ENCODE measurements at places on chromosomes 3 and 15.

- DNase-seq: no peak
These were observed 233.4 kb downstream of the CACNA2D3 start for GRCh38 chr3:54355800-54356199.

DNA sequence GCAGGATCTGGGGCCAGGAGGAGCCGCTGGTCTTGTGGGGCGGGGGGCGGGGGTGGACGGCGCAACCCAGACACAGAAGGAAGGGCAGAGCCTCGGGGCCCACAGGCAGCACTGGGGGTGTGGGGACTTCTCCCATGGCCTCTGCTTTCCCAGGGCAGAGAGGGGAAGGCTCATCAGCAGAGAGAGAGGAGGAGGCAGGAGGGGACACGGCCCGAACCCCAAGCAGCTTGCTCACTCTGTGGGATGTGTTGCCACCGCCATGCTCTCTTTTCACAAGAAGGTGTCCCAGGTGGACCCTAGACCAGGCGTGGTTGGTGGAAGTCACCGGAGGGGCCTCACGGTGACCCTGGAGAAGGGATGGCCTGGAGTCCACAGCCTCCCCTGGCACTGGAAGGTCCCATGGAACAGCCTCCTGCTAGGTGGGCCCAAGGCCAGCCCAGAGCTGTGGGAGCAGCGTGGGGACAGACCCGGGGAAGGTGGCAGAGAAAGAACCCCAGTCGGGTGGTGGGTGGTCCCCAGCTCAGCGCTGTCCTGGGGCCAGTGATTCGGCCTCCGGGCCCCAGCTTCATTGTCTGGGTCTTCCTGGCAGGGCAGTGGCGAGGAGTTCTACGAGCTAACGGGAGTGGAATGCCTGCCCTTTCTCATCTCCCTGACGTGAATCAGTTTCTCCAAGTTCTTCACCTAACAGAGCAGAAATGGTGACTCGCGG lies 46.8 kb upstream of the PCSK6 start:
- DNase-seq: no peak

DNA sequence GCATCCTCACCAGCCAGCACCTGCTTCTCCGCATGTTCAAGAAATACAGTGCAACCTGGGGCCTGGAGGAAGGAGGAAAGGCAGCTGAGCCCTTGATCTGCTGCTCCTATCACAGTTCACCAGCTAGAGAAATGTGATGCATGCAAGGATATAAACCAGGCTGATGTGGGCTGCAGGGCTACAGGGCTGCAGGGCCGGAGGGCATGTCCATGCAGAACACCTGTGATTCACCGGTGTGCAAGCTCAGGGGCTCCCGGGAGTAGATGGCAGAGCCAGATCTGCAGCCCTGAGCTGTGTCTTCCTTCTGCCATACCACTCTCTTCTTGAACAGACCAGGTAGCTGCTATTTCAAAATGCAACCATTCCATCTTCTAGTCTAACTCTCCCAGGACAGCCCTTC lies 84.9 kb downstream of the HMG20A start:
- no peak for DNase-seq

GRCh38 chr3:75341324-75342067 lies 322.6 kb upstream of the FRG2C start:
- no peak for DNase-seq

GRCh38 chr3:52494886-52495495 lies at the start of gene STAB1:
Gene STAB1 (plus strand): TSS chr3:52495338. CDS start chr3:52495414, 76 bp downstream.
- DNase-seq: no peak

DNA sequence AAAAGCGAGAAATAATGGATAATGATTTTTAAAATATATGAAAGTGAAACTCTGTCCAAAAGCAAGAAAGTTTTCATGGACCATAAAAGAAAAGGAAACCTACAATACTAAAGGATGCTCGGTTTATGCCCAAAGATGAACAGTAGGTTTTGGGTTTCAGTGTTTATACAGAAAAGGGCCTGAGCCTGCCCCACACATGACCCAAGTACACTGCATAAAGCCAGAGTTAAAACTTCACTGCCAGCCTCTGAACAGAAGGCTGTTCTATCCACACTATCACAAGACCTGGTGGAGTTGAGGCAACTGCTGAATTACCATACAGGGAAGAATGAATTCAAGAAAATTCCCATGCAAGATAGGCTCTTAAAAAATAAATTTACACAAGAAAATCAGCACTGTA lies 165.2 kb downstream of the MECOM start:
- no peak for DNase-seq

DNA sequence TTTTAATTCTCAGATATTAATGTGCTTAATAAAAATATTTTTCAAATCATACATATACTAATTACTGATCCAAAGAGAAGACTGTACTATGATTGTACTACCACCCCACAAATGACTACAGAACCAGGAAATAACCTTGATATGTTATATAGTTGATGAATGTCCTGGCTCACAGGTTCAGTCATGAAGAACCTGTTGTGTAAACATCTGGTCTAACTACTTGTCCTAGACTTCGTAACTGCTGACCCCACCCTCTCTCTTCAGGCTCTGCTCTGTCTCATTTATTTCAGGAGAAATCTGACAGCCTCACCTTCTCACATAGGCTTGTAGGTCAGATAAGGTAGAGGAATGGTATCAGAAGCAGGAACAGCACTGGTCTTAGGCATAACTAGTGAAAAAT lies 14.7 kb upstream of the CSTA start:
- DNase-seq: no peak

GRCh38 chr3:312911-313310 lies 116.3 kb downstream of the CHL1 start:
- no peak for DNase-seq

GRCh38 chr3:148227534-148227933 lies 470.2 kb upstream of the AGTR1 start:
- no peak for DNase-seq

DNA sequence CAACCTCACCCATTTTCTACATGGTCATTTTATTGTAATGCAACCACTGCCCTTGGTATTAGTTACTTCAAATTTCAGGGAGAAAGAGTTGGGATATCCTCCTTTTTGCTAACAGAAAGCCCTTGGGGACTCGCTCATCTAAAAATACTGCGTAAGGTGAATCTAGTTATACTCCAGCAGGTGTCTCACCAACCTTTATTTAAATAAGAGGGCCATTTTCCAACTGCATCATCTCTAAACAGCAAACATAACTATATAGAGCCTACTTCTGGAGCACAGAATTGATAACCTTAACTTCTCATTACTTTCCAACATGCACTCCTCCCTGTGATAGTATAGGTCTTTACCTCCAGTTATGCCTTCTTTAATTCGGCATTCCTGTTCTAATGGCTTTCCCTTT lies 77.5 kb downstream of the TBL1XR1 start:
- no peak for DNase-seq

DNA sequence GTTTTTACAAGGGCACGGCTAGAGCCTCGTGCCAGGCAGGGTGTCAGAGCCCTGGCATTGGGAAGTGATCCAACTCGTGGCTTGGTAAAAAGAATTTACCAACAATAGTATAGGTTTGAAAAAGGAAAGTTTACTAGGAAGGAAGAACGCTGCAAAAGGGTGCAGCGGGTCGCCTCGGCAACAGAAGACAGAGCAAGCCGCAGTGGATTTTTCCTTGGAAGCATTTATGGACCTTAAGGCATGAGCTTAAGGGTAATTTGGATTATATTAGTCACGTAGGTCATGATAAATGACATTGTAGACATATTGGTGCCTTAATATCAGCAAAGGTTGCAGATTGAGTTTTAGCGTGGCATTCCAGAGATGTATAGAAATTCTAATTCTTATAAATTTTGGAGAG lies 163.4 kb upstream of the PPP2R3A start:
- no peak for DNase-seq

- DNase-seq: no peak
These were observed 25.3 kb downstream of the STARD5 start for GRCh38 chr15:81298611-81299010.

DNA sequence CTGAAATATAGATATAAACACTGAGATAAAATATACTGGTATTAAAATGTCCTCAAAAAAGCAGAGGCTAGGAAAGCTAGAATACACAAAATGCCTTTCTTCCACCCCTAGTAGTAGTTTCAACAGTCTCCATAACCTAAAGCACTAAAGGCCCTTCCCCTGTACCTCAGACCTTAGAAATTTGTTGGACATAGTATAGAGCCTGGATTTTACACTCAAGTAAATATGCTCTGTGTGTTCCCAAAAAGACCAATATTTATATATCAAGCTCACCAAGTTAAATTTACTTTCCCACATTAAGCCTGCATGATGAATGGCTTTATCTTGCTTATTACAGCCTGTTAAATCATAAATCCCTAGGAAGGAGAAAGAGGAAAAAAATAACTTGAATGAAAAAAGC lies 378.7 kb upstream of the AZI2 start:
- DNase-seq: no peak

DNA sequence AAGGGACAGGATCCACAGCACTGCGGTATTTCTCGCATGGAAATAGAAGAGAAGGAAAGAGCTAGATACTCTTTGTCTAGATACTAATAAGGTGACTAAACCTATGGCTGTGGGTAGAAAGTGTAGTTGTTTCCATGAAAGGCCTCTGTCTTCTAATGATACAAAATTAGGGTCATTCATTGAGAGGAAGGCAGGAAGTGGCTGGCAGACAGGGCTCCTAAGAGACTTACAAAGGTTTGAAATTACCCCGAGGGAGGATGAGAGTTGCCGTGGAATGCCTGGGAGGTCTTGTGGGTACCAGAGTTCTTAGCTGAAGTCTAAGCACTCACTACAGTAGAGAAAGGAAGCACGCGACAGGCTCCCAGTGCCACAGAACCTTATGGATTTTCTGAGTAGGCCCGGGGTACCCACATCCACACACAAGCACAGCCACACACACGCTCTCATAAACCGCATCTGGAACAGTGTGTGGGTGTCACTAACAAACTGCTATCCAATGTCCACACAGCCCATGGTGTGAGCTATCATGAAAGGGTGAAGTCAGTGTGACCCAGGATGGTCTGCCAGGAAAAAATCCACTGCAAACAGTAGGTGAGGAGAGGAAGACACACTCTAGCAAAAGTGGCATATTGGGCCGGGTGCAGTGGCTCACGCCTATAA lies 221.4 kb downstream of the FAM43A start:
- DNase-seq: no peak

- DNase-seq: no peak
These were observed 5.6 kb upstream of the LRRC34 start for GRCh38 chr3:169818316-169818715.

DNA sequence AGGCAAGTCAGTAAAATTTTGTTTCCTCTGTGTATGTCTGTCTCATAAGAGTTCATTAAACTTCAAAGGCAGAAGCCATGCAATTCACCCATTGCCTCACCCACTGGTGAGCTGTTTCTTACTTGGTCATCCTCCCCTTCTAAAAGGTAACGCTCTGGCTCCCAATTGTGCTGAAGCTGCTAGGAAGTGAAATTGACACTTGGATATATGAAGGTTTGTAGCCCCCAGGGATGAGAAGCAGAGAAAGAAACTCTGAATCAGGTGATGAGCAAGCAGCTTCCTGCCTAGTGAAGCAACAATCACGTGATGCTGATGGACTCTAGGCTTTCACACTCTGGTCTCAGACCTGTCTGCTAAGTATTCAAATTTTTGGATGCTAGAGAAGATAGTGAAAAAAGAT lies 70.7 kb downstream of the CD200R1L start:
- DNase-seq: peak; percentile 56

DNA sequence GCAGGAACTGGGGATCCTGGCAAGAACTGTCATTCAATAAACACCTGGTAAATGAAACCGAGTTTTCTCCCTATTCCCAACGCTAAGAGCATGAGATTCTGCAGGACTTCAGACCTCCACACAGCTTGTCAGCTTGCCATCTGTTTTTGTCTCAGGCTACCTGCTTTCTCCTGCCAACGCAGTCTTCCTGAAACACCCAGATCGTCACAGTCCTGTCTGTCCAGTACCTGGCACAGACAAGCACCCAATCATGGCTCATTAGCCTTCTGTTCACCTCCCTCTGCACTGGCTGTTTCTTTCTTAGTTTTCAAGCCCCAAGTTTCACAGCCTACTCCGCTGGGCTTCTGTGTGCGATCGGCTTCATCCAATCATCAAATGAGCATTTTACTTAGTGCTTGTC lies 5.0 kb downstream of the SLC12A8 start:
- no peak for DNase-seq

DNA sequence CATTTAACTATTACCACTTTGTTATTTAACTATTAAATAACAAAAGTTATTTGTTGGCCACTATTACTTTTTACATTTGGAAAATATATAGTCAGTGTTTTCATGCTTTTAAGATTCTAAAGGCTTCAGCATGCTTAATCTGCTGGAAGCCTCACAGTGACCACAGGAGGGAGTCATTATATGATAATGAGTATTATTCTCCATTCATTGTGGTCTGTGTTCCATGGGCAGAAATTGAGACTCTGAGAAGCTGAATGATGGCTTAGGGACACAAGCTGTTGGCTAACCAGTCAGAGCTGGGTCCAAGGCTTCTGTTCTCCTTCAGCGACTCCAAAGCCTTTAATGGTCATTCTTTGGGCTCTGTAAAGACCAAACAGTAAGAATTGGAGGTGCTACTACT lies 64.7 kb downstream of the BFSP2 start:
- DNase-seq: no peak

GRCh38 chr3:138681463-138682220 lies 73.1 kb downstream of the FAIM start:
- DNase-seq: no peak

DNA sequence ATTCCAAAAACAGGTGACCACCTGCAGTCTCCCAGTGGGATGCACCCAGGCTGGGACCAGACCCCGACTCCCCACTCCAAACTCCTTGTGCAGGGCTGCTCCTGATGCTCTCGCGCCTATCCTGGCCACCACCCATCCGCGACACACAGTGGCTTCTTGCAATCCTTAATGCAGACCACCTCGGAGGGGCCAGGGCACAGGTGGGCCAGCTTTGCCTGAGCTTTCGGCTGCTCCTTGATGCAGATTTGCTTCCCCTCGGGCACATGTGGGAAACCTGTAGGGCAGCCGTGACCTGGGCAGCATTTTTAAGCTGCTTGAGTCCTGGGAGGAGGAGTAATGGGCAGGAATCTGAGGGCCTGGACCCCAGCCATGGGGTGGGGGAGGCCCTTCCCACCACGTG lies 18.9 kb downstream of the SLC6A11 start:
- no peak for DNase-seq

GRCh38 chr3:31425401-31425800 lies 107.3 kb upstream of the STT3B start:
- no peak for DNase-seq

DNA sequence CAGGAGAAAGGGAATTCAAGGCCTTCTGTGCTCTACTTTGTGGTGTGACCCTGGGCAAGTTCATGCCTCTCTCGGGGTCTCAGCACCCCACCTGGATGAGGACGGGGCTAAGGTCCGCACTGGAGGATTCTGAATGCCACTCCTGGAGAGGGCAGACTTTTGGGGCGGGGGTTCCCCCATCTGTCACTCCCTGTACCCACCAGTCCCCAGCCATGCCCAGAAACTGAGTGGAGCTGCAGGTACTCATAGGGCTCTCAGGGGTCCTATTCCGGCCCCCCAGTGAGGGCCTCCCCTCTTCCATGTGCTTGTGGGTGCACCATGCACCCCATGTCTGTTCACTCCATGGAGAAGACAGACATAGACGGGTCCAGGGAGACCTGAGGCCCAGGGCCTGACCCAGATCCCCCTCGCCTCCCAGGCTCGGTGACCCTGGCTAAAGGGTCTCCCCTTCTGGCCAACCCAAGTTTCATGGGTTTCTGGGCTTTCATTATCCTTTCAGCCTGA lies 26.0 kb downstream of the ACSBG1 start:
- DNase-seq: no peak

Measured in B cell (primary cell).